ENCODE measurements at places on chromosomes 7 and 10. TPM values are rescaled to one million over a fixed set of nuclear protein-coding genes. Genes with fewer than 3 reads are reported as not detected.

Gene EBF3
- total RNA-seq = not detected

DNA sequence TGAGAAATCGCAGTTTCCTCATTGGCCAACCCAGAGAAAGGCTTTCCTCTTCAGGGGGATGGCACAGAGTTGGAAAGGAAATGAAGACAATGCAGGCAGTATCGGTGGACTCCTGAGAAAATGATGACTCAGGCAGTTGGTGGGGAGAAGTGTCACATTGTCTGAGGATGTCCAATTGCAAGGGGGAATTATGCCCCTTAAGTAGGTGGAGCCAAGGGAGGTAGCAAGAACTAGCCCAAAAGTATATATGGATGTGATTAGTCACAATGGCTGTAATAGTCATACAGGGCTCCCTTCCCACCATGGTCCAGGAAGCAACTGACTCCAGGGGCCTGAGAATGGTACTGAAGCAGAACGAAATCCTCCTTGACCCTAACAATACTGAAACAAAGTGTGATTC is 58.3 kb upstream of the EGFR start:
- H3K4me3 ChIP-seq = no peak overlapping the region
- no peak overlapping the region for H3K27ac ChIP-seq
- peaks cover 4% of the 10 kb centered on the region for H3K27me3 ChIP-seq
- no peaks in the 10 kb centered on the region for H3K4me1 ChIP-seq

DNA sequence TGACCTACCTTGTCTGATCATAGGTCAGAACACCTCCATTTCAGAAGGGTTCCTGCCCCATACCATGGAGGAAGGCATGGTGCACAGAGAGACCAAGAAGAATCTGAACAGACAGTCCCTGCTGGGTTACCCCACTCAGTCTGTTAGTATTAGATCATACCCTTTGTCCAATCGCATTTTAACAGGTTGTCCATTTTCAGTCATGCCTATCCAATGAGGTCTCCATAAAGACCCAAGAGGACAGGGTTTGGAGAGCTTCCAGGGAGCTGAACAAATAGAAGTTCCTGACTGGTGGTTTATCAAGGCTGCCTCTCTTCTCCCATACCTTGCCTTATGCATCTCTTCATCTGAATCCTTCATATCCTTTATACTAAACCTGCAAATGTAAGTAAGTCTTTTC is 21.2 kb upstream of the SLC16A12 start:
- H3K4me3 ChIP-seq = no peak overlapping the region
- no peaks in the 10 kb centered on the region for H3K36me3 ChIP-seq
- no peak overlapping the region for H3K27ac ChIP-seq
- peaks cover 8% of the 10 kb centered on the region for H3K27me3 ChIP-seq

DNA sequence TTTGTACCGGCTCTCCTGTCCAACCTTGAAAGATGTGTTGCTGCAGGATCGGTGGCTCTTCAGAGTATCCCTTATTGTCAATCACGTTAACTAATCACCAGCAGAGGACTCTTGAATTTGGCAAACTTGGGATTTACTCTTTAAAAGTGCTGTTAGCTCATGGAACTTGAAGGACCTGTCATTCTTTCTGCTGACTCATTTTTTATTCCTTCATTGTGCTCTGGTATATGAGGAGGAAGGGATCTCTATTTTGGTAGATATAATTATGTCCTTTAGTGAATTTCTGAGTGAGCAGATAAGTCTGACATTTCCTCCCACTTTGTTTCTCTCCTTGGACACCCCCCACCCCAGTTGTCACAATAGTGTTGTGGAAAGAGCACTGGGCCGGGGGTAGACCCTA is 175.1 kb upstream of the HDAC9 start:
- no peak for DNase-seq
- H3K4me1 ChIP-seq = no peaks in the 10 kb centered on the region
- no peak overlapping the region for H3K4me3 ChIP-seq
- H3K27me3 ChIP-seq = no peaks in the 10 kb centered on the region
- no peaks in the 10 kb centered on the region for H3K36me3 ChIP-seq

DNA sequence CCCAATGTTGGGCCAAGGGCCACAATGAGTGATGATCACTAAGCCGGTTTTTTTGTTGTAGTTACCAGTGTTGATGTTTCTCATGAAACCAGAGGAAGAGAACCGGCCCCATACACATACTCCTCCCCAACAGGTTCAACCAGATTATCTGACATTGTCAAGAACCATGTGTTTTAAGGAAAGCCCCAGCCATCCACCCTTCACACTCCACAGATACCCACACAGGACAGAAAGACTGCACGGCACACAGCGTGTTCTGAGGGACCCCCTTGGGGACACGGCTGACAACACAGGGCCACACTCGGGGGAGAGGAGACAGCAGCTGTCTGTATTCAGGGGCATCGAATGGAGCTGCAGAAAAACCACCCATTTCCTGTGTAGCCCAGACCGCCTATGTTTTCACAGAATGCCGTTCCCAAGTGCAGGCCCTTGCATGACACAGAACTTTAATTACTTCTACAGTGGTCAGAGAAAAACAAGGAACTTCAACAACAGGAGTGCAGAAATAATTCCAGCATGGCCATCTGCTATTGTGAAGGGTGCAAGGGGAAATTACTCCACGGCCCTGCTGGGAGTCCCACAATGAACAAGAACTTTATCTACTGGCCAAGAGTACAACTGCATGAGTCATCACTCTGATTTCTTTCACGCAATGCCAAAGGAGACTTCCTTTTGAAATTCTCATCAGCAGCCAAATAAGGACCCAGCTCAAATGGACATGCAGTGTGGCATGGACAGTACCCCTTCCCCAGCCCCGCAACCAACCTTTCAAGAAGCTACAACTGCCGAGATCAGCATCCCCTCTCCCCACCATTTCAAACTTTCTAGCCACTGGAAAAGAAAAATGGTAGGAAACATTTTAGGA is 2.3 kb downstream of the KLF6 start:
- DNase-seq = peak; percentile 51
- H3K4me1 ChIP-seq = peaks cover 14% of the 10 kb centered on the region
- peaks cover 49% of the 10 kb centered on the region for H3K36me3 ChIP-seq
- H3K4me3 ChIP-seq = peak overlapping the region; percentile 67
- H3K27ac ChIP-seq = peak overlapping the region; percentile 99

All from T-cell (primary cell).